Activated CD4-positive, alpha-beta T cell treated with anti-CD3 and anti-CD28 coated beads for 24 hours (primary cell): ENCODE measurements at places on chromosomes 16 and 17.

DNA sequence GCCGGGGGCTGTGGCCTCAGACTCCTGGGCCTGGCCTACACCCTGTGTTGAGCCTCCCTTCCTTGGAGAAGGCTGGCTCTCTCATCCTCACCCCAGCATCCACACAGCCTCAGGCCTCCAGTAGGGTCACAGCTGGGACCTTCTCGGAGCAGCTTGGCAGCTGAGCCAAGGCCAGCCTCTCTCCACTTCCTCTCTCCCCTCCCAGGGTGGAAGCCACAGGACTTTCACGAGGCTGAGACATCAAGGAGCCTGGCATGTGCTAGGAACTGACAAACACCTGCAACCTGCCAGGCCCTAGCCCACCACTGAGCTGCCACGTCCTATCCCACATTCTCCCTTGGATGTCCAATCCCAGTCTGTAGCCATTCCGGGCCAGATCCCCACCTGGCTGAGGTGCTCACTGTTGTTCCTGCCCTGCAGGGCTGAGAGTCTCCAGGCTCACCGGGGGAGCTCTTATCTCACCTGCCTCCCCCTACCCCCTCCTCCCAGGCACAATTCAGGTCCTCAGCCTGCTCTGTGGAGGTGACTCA, 3.1 kb downstream of the MMP15 start:
- DNase-seq, result no peak

DNA sequence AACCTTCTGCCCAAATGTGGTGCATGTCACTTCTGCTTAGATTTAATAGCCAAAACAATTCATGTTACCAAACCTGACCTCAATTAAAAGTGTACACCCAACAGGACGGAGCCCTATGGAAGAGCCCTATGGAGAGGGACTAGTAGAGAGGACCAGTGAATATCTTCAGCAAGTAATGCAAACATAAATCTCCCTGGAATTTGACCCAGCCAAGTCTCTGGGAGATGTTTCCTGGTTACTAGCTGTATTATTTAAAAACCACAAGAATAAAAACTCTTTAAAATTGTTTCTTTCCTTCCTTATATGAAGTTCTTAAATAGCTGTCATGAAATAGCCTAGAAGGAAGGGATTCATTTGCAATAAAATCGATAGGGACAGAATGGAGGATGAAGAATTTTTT, 255.8 kb downstream of the CDH11 start:
- no peak for DNase-seq

DNA sequence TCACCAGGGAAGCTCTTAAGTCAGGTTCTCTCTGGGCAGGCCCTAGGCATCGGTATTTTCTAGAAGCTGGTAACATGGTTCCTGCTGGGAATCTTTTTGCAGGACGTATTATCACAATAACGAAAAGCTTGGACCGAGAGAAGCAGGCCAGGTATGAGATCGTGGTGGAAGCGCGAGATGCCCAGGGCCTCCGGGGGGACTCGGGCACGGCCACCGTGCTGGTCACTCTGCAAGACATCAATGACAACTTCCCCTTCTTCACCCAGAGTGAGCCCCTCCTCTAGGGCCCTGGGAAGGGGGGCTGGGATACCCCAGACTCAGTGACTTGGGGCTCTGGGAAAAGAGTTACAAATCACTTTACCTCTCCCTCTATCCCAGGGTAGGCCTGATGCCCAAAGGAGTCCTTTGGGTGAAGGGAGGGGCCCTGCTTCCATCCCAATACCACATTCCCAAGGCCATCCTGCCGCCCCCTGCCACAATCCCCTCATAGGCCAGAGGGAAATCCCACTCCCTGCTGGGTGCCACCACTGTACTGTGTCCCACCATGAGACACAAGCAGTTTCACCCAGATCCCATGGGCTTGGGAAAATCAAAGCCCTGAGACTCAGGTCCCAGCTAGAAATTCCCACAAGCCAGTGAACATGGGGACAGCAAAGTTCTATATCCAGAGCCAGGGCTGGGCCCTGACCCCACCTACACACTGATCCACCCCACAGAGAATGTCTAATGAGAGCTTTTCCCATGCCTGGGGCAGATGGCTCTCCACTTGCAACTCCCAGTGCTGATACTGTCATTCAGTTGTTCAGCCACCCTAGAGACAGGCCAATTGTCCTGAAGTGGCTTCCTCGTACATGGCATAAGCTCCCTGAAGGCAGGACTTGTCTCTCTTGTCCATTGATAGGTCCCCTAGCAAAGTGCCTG, 23.0 kb downstream of the CDH5 start:
- DNase-seq, result no peak

DNA sequence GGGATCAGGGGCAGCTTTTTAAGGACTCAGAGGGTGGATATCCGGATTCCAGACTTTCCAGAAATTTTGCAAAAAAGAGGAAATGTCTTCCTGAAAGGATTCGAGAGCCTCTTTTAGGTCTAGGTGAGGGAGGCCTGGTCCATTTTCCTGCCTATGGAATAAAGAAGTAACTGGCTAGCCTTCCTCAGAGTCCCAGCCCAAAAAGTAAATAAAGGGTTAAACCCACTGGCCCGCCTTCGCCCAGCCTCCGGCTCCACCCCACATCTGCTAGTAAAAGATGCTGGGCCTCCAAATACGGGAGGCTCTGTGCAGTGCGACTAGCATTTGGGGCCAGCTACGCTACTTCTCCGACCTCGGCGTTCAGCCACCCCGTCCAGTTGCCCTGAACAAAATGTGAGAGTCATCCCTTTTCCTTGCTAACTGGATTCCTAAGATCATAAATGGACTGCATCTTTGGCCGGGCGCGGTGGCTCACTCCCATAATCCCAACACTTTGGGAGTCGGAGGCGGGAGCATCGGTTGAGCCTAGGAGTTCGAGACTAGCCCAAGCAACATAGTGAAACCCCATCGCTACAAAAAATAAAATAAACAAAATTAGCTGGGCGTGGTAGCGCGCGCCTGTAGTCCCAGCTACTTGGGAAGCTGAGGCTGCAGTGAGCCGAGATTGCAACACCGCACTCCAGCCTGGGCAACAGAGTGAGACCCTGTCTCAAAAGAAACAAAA, 824 bp upstream of the MPP2 start:
- DNase-seq, result no peak

DNA sequence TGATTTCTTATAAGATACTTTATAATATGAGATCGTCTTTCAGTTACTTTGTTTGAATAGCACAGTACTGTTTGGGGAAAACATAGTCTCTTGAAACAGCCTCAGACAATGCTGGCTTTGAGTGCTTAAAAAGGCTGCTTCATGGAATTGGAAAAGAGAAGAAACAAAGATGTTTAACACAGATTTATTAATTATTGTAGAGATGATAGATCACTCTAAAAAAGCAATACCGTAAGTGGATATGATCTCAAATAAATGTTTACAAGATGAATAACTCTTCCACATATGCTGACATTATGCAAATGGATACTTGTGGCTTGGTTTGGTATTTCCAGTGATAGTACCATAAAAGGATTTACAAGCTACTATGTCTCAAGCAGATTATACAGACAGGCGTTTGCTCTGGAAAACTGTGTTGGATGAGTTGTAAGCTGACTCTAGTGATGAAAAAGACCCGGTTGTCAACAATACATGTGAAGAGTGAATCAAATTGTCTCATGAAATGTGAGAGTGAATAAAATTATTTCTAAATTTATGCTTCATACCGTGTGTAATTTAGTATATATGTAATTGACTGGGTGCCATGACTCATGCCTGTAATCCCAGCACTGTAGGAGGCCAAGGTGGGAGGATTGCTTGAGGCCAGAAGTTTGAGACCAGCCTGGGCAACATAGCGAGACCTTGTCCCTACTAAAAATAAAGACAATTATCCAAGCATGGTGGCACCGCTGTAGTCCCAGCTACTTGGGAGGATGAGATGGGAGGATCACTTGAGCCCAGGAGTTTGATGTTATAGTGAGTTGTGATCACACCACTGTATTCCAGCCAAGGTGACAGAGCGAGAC, 105.4 kb downstream of the FTO start:
- DNase-seq, result no peak

- no peak for DNase-seq
Measured at GRCh38 chr17:40610359-40610758, 37.3 kb downstream of the SMARCE1 start.

- no peak for DNase-seq
Measured at GRCh38 chr16:89052191-89052889, 41.3 kb upstream of the ACSF3 start.

GRCh38 chr17:54863176-54863575, 37.5 kb upstream of the TOM1L1 start:
- no peak for DNase-seq

GRCh38 chr16:86911437-86911958, 333.1 kb downstream of the FOXL1 start:
- no peak for DNase-seq

- no peak for DNase-seq
Measured at GRCh38 chr16:60077861-60078260, 1343.7 kb upstream of the GOT2 start.

- no peak for DNase-seq
Measured at GRCh38 chr16:11543661-11544393, 42.9 kb downstream of the LITAF start.

- DNase-seq, result no peak
Measured at GRCh38 chr17:13597723-13598347, 3.9 kb downstream of the HS3ST3A1 start.

DNA sequence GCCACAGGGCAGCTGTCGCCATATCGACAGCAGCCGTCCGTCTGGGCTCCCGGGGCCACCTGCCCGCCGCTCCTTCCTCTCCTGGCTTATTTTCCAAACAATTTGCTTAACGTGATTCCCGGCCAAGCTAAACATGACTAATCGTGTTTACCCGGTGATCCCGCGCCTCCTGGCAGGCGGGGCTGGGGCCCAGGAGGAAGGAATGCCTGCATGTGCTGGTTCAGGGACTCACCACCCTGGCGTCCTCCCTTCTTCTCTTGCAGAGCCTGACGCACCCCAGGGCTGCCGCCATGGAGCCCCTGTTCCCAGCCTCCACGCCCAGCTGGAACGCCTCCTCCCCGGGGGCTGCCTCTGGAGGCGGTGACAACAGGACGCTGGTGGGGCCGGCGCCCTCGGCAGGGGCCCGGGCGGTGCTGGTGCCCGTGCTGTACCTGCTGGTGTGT, 6.1 kb downstream of the SSTR5 start:
- DNase-seq, result no peak

DNA sequence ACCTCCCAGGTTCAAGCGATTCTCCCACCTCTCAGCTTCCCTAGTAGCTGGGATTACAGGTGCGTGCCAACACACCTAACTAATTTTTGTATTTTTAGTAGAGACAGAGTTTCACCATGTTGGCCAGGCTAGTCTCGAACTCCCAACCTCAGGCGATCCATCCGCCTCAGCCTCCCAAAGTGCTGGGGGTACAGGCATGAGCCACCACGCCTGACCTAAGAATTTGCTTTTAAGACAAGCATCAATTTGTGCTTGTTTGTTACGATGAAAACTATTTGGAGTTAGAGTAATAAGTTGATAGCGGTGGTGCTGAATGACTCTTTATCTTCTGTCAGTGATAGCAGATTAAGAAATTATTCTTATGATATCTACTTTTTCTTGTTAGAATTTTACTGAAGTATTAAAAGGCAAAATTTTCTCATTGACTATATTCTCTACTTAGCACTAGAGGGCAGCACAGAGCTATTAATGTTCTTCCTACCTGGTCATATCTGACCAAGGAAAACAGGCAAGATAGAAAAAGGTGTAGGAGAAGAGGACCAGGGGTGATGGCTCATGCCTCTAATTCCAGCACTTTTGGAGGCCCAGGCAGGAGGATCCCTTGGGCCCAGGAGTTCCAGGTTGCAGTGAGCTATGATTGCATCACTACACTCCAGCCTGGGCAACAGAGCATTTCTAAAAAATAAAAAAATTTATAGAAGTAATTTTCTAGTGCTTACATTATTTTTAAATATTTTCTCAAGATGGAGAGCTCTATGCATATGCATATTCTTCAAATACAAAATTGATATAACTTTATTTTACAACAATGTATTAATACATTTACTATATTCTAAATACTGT, 24.5 kb downstream of the STXBP4 start:
- no peak for DNase-seq
